Brain pericyte (primary cell): ENCODE measurements at places on chromosomes 11 and 22.

DNA sequence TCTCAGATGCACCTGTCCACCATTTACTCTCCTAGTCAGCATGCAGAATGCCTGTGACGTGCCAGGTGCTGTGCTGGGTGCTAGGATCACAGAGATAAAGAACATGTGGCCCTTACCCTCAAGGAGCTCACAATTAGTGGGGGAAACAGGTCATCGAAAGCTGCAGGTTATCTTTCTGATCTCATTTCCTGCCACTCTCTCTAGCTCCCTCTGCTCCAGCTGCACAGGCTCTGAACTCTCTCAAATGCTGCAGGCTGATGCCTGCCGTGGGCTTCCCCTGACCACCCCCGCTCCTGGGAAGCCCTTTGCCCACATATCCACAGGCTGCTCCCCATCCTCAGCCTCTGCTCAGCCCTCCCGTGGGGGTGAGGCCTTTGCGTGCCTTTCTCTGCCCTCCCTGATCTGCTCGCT lies 29.6 kb downstream of the SHANK3 start:
- DNase-seq: no peak

GRCh38 chr11:118837868-118838267 lies 45.8 kb upstream of the CXCR5 start:
- DNase-seq: no peak

DNA sequence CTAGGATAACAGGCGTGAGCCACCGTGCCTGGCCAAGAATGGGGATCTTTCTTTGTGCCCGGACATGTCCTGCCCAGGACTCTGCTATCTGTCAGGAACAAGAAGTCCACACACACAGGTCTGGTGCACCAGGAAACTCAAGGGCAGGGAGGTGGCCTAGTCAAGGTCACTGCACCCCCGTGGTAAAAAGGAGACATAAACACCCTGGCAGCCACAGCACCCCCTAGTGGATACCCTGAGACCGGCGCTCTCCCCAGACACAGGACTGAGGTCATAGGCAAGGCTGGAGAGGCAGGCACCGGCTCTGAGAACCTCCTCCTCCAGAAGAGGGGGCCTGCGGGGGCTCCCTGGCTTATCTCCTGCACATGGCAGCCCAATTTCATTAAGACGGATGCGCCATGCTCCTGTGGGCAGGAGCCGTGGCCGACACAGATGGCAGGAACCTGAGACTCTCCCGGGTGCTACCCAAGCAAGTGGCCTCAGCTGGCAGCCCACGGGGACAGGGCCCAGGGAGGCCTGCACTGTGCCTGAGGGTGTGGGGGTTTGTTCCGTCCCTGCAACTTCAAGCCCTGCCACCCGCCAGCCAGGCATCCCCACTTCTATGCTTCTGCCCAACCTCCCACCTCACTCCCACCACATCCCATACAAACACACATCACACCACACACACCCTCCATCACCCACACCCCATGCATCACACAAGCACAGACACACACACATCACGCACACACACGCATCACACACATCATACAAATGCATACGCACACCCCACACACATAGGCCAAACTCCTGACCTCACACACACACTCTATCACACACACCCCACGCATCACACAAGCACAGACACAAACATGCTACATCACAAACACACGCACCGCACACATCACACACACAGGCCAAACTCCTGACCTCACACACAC lies 19.6 kb downstream of the MACROD1 start:
- no peak for DNase-seq

- no peak for DNase-seq
These were observed 36.2 kb upstream of the TRPC6 start for GRCh38 chr11:101620026-101620425.

- no peak for DNase-seq
These were observed 124.8 kb upstream of the CSNK2A3 start for GRCh38 chr11:11477695-11478420.

- DNase-seq: peak; percentile 70
These were observed 14.9 kb downstream of the DCPS start for GRCh38 chr11:126318574-126319373.

GRCh38 chr11:57781529-57781943 lies 19.9 kb downstream of the CTNND1 start:
- no peak for DNase-seq

GRCh38 chr11:26478710-26479109 lies 93.4 kb downstream of the MUC15 start:
- no peak for DNase-seq

GRCh38 chr11:64861227-64861975 lies 16.9 kb upstream of the CDC42BPG start:
- DNase-seq: no peak

DNA sequence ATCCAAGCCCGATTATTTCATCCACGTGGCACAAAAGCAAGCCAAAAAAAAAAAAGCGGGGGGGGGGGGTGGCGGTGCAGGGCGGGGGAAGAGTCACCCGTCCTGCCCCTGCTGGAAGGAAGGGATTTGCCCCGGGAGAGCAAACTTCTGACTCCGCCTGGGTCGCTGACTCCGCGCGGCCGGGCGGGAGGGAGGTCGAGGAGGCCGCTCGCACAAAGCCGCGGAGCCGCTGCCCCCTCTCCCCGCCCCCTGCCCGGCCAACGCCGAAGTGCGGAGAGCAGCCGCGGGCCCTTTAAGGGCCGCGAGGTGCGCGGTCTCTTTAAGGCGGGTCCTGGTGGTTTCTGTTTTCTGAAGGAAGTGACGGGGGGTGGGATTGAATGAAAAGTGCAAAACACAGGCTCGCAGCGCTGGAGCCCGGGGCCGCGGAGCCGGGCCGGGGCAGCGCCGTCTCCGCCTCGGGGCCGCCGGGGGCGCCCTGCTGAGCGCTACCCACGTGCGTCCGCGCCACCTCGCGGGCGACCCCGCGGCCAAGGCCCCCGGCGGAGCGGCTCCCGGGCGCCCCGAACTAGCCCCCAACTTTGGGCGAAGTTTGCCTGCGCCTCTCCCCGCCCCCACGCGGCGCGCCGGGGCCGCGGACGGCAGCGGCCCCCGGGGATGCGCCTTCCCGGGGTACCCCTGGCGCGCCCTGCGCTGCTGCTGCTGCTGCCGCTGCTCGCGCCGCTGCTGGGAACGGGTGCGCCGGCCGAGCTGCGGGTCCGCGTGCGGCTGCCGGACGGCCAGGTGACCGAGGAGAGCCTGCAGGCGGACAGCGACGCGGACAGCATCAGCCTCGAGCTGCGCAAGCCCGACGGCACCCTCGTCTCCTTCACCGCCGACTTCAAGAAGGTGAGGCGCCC lies at the start of gene OAF:
TSS of gene OAF (plus strand) at position 407 of the 896 bp plus-strand sequence. CDS start at position 655, 248 bp downstream.
- DNase-seq: no peak

DNA sequence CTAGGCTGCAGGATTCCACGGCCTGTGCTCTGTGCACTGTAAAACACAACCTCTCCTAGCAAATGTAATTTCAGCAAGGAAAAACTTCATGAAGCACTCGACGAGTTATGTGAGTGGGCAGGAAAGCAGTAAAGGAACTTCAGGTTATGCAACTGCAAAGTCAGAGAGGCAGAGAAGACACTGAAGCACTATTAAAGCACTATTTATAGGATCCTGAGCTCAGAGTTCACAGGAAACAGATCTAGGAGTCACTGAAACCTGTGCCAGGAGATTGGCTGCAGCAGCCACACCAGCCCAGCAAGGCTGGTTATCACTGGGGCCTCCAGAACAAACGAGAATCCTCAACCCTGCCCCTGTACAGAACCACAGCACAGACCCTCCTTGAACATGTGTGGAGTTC lies 2.5 kb downstream of the SMIM35 start:
- DNase-seq: no peak

DNA sequence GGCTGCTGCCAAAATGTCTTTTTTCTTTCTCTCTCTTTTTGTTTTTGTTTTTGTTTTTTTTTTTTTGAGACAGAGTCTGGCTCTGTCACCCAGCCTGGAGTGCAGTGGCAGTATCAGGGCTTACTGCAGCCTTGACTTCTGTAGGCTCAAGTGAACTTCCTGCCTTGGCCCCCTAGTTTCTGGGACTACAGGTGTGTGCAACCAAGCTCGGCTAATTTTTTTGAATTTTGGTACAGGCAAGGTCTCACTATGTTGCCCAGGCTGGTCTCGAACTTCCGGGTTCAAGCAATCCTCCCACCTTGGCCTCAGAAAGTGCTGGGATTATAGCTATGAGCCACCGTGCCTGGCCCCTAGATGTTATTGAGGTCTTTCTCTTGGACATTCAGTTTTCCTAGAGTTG lies 2.2 kb upstream of the DDX10 start:
- DNase-seq: no peak

GRCh38 chr11:10653946-10654810 lies 39.4 kb downstream of the IRAG1 start:
- no peak for DNase-seq

- DNase-seq: no peak
These were observed 149.8 kb downstream of the OR4C45 start for GRCh38 chr11:50182486-50182885.

DNA sequence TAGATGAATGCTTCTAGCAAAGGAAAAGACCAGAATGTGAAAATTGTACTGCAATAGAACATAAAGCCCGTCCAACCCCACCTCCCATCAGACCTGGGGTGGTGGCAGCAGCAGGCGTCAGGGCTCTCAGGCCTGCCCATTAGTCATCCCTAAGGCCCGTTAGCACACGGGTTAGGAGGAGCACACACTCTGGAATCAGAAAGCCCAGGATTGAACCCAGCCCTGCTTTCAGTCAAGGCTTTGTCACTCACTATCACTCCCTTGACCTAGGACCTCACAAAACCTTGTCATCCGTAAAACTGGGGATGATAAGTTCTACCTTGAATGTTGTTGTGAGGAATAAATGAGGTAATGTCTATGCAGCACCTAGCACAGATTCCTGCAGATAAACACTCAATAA lies 26.9 kb downstream of the MICAL3 start:
- DNase-seq: no peak

GRCh38 chr22:33382436-33382835 lies 324.3 kb upstream of the SYN3 start:
- no peak for DNase-seq

GRCh38 chr11:55457641-55458040 lies 89.9 kb downstream of the OR4A15 start:
- DNase-seq: no peak

- DNase-seq: no peak
These were observed 17.0 kb downstream of the IMMP1L start for GRCh38 chr11:31492320-31492913.

DNA sequence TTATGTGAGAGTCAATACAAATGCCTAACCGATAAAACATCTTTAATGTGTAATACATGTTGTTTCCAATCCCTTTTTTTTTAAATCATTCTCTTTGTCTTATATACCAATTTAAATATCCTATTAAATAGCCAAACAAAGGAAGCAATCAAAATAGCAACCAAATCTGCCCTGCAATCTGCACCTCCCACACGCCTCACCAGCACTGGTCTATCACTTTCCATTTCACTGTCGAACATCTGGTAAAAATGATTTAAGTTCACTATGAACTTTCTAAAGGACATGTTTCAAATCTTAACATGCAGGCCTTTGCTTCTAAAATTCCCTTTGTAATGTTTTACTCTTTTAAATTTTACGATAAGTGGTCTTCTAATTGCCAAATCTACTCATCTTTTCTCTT lies 1305.5 kb upstream of the TENM4 start:
- DNase-seq: no peak
